ENCODE measurements at places on chromosomes 1 and 21. TPM values are rescaled to one million over a fixed set of nuclear protein-coding genes. Genes with fewer than 3 reads are reported as not detected.

DNA sequence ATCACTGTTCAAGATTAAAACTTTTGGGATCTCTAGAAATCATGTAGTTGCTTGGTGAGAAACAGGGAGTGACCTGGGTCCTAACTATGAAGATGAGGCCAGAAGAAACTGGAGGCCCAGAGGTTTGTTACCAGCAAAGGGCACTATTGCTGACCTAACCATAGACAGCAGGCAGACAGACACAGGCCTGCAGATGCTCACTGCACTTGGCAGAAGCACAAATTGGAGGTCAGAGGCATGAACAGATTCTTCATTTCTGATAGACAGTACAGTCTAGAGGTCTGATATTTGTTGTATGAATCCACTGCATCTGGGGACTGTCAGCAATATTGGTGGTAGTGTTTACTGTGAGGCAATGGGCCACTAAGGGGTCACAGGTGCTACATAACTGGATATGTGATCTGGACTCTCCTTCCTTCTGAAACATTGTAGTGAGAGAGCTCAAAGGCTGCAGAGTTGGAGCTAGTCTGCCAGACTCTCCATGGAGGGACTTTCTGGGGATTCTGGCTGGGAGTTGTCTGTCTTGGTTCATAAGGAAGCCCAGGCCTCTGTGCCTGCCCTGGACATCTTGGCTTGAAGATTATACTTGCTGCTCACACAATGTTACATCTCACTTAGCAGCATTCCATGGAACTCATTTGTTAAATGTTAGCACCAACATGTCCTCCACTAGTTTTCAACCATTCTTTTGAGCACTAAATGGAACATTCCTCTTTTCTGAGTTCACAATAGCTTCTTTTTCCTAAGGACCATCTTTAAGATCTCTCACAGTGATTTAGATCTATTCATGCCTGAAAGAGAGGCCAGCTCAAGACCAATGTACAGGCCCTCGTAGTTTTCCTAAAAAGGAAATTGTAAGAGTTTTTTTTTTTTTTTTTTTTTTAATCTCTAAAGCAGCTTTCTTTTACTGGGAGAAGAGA is 26.9 kb upstream of the CCN1 start:
- no peaks in the 10 kb centered on the region for H3K36me3 ChIP-seq
- peaks cover 6% of the 10 kb centered on the region for H3K27me3 ChIP-seq
- no peak overlapping the region for H3K27ac ChIP-seq
- no peak overlapping the region for H3K4me3 ChIP-seq
- H3K4me1 ChIP-seq = no peaks in the 10 kb centered on the region

- no peak overlapping the region for H3K27ac ChIP-seq
- peaks cover 2% of the 10 kb centered on the region for H3K27me3 ChIP-seq
Observed at GRCh38 chr1:154775621-154776605, 94.2 kb downstream of the KCNN3 start.

WARS2 gene
- total RNA-seq = 20.6 TPM

PRR9 gene
- total RNA-seq = not detected

KRTAP21-2 gene
- not detected for total RNA-seq

Data from activated T-helper 1 cell treated with anti-CD3 and anti-CD28 coated beads, Interleukin-12 subunit alpha, Interleukin-12 subunit beta, Interleukin-2, Interleukin-4 antibody, amounts not matched to agents 30 ng/mL and 10 ng/mL and 1 ng/mL, durations not matched to agents 14 hours and 24 hours and 36 hours (primary cell).